ENCODE measurements at places on chromosomes 3 and 15. TPM values are rescaled to one million over a fixed set of nuclear protein-coding genes. Genes with fewer than 3 reads are reported as not detected.

DNA sequence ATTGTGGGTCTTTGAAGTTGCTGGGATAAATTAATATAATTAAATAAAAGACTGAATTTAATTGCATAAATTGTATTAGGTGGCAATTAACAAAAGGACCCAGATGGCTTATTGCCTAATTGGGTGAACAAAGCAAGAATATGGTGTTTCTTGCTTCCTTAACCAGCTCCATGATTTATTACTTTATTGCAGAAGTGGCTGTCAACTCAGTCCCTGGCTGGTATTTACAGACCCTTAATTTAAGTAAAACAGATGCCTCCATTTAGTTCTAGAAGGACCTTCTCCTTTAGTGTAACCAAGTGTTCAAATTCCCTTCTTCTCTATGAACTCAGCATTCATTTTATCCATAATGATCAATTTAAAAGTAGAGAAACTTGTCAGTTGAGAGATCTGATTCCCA, 35.1 kb downstream of the DPH3 start:
- no peak for DNase-seq

GRCh38 chr3:41681479-41681878, 280.4 kb downstream of the ULK4 start:
- DNase-seq, result peak; percentile 79

DNA sequence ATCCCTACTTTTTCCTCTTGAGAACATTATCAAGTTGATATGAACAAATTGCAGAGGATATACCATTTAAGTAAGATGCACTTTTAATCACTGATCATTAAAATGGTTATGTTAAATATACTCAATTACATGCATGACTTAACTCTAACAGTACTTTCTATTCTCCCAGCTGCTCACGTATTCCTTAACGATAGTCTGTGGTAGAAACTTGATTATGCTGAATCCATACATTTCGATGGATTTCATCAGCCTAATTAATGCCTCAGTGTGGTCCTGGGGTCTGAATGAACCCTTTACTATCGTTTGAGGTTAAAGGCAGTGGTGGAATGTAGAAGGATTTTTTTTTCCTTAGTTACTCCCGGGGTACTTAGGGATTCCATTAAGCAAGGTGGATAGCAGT, 18.6 kb downstream of the SOX2 start:
- no peak for DNase-seq

DNA sequence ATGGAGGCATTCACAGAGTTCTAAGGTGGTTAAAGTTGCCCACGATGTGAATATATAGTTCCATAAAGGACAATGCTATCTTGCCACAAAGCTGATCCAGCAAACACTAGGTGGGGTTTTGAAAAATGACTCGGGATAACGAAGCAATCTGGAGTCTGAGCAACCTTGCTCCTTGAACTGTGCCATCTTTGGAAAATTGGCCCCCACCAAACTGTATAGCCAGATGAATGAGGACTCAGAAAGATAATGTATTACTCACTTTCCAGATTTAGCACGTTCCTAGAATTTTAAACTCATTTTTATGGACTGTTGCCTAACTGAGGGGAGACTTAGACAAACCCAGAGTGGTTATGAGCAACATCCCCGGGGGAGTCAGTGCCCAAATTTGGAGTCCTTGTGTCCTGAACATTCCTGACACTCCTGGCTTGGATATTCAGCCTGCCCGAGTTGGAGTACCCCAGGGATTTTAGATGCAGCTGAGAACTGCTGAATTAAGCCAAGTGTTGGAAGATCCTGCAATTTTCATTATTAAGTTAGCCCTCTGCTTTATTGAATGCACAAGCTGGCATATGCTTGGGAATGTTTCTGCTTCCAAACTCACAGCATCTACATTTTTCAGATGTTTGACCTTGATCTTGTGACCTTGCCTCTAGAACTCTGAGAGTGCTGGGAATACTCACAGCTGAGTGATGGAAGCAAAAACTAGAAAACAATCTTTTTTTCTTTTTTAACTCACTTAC, 8.8 kb upstream of the MAGI1 start:
- DNase-seq, result no peak

DNA sequence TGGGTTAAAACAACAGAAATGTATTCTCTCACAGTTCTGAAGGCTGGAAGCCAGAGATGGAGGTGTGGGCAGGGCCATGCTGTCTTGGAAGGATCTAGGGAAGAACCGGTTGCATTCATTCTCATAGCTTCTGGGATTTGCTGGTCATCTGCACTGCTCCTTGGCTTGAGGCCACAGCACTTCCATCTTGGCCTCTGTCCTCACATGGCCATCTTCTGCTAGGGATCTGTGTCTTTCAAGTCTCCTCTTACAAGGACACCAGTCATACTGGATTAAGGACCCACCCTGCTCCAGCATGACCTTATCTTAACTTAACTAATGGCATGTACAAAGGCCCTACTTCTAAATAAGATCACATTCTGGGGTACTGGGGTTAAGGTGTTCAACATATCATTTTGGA, 47.7 kb downstream of the RPLP1 start:
- DNase-seq, result no peak

DNA sequence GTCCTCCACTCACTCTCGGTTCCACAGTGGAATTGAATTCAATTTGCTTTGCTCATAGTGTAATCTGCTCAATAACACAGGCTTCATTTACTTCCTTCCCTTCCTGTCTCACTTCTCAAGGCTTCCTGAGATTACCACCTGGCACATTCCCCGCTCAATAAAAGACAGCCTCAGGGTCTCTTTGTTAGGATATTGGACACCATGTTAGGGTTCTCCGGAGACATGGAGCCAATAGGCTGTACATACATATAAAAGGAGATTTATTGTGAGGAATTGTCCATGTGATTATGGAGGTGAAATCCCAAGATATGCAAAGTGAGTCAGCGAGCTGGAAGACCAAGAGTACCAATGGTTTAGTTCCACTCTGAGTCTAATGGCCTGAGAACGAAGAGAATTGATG, 974.5 kb downstream of the CADM2 start:
- DNase-seq, result no peak

DNA sequence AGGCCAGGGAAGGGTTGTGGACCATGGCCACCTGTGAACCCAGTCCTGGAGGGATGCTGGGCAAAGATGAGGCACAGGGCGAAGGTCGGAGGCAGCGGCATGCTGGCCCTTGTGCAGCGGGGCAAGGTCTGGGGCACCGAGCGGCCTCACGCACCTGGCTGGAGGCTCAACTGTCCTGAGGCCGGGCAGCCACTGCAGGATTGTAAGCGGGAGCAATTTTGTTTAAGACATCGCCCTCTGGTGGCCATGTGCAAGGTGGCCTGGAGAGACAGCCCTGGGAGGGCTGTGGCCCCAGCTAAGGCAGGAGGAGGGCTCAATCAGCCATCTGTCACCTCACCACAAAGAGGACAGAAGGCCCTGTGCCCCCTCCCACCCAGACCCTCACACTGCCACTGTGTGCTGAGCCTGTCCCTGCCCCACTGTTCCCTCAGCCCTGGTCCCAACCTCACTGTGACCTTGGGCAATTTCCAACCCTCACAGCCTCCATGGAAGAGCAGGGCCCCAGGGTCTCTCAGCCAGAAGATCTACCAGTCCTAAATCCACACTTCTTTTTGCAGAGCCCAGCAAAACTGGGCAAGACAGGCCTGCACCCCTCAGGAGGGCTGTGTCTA, 46.2 kb downstream of the TPRA1 start:
- DNase-seq, result peak; percentile 93

GRCh38 chr3:33803894-33804526, 5.6 kb downstream of the PDCD6IP start:
- no peak for DNase-seq

DNA sequence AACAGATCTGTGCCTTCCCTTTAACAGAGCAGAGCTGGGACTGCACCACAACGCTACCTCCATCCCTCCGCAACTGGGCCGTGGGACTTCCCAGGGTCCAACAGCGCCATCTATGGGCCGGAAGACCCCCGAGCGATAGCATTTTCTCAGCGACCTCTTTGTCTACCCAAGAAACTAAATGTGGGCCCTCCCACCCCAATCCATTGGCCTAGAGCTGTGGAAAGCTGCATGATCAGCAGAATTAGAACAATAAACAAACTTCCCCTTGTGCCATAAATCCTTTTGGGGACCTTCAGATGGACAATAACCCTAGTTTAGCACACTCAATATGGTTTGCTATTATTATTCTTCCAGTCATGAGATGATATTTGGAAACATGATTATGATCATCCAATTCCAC, 74.8 kb upstream of the NTRK3 start:
- DNase-seq, result peak; percentile 94

DNA sequence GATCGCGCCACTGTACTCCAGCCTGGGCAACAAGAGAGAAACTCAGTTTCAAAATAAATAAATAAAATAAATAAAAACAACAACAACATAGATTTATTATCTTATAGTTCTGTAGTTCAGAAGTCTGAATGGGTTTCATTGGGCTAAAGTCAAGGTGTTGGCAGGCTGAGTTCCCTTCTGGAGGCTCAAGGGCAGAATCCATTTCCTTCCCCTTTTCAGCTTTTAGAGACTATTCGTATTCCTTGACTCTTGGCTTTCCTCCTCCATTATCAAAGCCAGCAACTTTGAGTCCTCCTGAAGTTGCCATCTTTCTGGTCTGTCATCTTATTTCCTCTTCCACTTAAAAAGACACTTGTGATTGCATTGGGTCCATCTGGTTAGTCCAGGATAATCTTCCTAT, 12.1 kb downstream of the BLM start:
- DNase-seq, result no peak

- no peak for DNase-seq
These were observed 419.6 kb upstream of the TGFBR2 start for GRCh38 chr3:30186741-30187219.

DNA sequence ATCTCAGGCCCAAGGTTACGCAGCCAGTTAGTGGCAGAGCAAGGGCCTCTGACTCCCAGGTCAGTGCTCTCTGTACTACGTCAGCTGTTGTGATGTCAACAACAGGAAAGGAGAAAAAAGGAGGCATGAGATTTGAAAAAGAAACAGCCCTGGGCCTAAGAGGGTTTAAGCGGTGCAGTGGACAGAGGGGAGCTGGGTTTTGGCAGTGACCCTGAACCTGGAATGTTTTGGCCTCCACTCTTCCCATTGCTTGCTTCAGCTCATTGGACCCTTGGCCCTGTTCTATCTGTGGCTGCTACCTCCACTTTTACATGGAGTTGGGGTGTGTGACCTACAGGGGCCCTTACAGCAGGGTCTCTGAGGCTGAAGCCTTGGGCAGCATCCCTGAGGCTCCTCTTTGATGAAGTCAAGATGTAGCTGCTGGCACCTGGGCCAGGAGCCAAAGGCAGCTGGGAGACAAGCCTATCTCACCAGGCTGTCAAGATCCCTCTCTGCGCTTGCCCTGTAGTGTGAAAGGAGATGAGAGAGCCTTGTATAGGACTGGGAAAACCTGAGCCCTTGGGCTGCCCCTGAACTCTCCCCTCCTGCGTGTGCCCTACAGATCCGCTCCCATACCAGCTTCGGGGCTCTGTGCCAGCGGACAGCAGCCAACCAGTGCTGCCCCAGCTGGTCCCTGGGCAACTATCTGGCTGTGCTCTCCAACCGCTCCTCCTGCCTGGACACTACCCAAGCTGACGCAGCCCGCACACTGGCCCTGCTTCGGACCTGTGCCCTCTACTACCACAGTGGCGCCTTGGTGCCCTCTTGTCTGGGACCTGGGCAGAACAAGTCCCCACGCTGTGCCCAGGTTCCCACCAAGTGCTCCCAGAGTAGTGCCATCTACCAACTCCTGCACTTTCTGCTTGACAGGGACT, 8.7 kb downstream of the DISP2 start:
- no peak for DNase-seq

DNA sequence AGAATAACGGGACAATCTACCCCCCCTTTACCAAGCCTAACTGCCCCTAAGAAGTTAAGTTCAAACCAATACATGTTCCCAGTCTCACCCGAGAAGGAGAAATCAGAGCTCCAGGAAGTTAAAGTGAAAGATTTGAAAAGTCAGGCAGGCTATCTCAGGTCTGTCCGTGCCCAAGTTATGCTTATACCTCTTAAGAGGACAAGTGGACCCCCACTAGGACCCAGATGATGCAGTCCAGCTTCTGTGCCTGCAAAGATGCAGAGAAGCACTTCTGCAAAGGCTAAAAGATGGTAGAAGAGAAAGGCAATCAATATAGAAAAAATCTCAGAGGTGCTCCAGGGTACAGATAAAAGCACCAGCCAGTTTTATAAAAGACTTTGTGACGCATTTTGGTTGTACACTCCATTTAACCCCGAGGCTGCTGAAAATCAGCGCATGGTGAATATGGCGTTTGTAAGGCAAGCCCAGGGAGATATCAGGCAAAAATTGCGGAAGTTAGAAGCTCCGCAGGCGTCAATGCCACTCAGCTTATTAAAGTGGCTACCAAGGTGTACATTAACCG, 9.8 kb upstream of the SLC9C1 start:
- peak; percentile 53 for DNase-seq

DNA sequence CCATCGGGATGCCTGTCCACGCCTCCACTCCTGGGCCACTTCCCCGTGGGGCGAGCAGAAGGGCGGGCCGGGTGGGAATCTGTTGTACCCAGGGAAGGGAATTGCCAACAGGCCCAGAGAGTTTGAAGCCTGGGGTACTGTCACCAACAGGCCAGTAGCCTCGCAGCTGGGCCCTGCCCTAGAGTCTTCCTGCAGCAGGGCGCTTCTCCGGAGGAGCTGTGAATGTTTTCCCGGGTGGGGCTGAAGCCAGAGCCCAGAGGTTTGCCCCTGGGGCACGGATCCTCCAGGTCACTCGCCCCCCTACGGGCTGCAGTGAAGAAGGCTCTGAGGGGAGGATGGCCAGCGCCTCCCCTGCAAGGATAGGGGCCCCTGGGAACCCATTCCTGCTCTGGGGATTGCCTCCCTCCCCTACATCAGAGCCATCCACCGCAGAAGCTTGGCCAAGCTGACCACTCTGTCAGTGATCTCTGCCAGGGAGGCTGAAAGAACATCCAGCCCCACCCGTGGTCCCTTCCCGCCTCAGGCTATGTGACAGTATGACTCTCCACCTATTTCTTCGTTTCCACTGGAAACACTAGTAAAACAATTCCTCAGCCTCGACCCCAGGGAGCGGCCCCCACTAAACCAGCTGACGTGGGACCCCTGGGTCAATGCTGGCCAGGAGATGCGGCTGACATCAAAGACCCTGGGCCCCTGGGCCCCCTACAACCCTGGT, 16.8 kb downstream of the CIDEC start:
- no peak for DNase-seq

GRCh38 chr3:176328198-176328597, 869.1 kb downstream of the TBL1XR1 start:
- peak; percentile 52 for DNase-seq

DNA sequence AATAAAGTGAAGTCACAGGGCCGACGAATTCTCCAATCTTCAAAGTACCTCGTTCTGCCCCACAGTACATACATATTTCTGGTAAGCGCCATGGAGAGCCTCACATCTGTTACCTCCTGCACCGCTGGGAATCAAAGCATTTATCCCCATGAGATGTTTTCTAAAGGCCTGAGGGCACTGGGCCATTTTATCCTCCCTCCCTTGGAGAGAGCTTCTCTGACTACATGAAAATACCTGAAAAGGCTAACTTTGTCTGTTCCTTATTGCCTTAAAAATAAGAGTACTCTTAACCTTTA, 148.1 kb downstream of the RORA start:
- no peak for DNase-seq

- DNase-seq, result no peak
These were observed 876 bp upstream of the ZNF385D start for GRCh38 chr3:21751886-21752285.

The ST8SIA2 gene
- 2.0 TPM for total RNA-seq

The MB21D2 gene
- total RNA-seq, result 34.1 TPM

The CHRM5 gene
- total RNA-seq, result not detected

The SLCO3A1 gene
- 9.4 TPM for total RNA-seq

The HHATL gene
- total RNA-seq, result not detected

The GOLIM4 gene
- total RNA-seq, result 34.4 TPM
